ENCODE measurements at places on chromosomes 13 and 19.

DNA sequence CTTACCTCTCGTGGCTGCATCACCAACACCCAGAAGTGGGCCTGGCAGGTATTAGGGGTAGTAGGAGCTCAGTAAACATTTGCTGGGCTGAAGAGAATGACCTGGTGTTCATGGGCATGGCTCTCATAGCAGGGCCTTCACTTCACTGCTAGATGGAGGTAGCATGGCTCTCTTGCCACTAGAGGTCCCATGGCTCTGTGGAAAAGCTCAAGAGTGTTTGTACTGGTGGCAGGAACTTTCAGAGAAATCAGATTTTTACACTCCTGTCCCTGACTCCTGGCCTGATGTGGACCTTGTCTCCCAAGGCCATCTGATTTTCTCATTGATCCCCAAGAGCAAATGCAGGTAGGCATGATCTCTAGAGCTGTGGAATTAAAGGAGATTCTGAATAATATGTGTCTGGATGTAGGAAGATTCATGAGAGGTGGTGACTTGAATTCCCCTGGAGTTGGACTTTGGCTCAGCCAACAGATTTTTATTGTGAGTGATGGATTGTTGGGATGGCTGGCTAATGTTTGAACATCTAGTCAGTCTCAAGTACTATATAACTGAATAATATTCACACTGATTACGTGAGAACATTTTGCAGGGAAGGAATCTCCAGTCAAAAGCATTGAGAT, 5.7 kb downstream of the ZNF574 start:
- no peak for DNase-seq

DNA sequence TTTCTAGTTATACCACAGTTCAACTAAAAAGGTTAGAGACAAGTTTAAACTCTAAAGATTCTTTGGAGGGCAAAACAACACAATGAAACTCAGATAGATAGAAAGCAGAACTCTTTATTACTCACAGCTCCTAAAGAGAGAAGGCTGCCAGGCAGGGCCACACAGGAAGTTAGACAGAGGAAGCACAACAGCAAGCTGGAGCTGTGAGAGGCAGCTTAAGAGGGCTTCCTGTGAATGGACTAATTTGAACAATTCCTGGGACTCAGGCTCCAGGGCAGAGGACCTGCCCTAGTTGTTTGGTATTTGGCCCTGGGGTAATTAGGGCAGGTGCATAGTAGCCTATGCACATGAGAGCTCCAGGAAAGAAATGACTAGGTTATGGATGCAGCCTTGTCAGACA, 803.6 kb downstream of the DIAPH3 start:
- DNase-seq, result no peak

- DNase-seq, result no peak
Observed at GRCh38 chr19:51140441-51140840, 1.7 kb upstream of the SIGLEC7 start.

GRCh38 chr13:113996081-113996911, 22.4 kb upstream of the C13orf46 start:
- DNase-seq, result no peak

DNA sequence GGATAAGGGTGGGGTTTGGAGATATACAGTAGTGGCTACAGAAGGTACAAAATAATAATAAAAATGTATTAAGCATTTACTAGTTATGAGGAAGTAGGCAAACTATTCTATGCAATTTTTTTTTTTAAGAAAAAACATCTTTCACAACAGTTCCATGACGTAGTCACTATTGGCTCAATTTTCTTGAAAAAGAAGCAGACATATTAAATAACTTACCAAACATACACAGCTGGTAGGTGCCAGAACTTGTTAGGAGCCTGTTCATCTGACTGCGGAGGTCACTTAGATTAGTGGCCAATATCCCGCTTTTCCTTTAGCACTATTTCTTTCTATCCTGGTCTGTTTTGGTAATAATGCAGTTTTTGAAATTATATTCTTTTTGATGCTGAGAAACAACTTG, 593.5 kb downstream of the KCTD12 start:
- DNase-seq, result no peak

GRCh38 chr13:46526740-46527139, 26.2 kb upstream of the LRCH1 start:
- no peak for DNase-seq

GRCh38 chr13:74645586-74645985, 511.4 kb upstream of the KLF12 start:
- no peak for DNase-seq

DNA sequence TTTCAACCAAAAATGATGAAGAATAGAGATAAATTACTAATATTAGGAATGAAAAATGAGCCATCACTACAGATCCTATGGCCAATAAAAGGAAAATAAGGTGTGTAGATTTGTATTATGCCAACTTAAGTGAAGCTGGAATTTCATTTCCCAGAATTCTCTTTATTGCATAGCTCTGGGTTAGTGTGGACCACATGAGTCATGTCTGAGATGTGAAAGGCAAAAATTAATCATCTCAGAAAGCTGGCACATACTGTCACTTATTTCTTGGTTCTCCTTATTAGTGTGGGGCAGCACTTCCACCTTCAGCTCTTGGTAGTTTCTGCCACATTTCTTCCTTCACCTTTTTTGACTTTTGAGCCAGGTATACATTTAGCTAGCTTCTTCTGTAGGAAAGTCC, 82.6 kb downstream of the KATNAL1 start:
- no peak for DNase-seq

DNA sequence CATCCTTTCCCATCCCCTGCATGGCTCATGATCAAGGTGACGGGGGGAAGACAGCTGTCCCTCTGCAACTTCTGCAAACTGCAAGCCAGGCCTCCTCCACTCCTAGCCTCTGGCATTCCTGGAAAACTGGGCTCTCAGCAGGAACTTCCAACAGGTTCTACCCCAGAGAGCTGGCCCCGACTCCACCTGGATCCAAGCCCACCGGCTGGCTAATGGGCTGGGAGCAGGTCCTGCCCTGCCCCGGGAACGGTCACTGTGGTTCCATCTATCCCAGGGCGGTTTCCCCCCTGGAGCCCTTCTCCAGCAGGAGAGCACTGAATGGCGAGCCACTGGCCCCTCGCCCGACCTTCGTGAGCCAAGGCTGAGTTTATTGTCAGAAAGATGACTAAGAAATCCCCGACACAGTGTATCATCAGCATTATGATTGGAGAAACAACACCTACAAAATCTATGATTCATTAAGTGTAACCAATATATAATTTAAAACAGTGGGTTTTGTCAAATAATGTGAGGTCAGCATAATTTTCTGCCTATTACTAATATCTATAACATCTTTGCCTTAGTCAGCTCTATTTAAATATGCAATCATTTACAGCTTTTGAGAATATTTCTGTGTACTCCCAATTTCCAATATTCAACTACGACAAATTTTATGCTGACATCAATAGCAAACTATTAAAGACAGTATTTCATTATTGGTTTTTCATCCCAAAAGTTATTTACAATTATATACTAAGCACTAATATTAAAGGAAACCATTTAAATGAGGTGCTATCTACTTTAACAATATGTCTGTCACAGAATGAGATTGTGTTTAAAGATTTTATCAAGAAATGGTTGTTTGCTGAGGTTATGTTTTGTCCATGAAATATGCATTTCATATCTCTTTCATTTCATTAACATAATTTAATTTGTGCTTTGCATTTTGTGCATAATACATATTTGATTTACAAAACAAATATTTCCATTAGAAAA, 133.0 kb downstream of the URI1 start:
- no peak for DNase-seq

DNA sequence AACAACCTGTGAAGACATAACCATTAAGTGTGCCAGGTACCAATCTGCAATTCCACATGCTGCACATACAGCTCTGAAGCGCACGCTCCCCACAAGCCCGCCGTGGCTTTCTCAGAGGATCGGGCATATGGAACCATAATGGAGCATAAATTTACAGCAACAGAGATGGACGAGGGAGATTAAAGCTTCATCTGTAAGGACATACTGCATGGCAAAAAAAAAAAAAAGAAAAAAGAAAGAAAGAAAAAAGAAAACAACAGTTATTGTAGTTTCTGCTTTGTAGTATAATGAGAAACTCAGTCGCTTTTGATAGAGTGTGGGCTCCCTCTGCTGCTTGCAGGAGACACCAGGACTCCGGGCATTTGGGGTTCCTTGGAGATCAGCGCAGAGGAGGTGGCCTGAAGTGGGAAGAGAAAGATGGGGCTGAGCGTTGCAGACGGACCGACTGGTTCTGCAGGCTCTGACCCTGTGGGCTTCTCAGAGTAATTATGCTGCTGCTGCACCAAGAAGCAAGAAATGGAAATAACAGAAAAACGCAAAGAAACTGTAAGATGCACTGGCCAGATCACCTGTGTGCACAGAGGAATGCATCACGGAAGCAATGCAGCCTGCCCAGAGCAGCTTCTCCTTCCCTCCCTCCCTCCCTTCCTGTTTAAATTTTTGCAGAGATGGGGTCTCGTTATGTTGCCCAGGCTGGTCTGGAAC, 10.8 kb upstream of the PDCD5 start:
- DNase-seq, result peak; percentile 44

- no peak for DNase-seq
Observed at GRCh38 chr13:24282256-24282655, 27.1 kb upstream of the C1QTNF9 start.

- DNase-seq, result no peak
Observed at GRCh38 chr13:113835461-113836270, 28.2 kb downstream of the GAS6 start.

- peak; percentile 83 for DNase-seq
Observed at GRCh38 chr13:24251525-24251924, 57.9 kb upstream of the C1QTNF9 start.

- no peak for DNase-seq
Observed at GRCh38 chr19:38675611-38676010, 28.2 kb downstream of the ACTN4 start.

DNA sequence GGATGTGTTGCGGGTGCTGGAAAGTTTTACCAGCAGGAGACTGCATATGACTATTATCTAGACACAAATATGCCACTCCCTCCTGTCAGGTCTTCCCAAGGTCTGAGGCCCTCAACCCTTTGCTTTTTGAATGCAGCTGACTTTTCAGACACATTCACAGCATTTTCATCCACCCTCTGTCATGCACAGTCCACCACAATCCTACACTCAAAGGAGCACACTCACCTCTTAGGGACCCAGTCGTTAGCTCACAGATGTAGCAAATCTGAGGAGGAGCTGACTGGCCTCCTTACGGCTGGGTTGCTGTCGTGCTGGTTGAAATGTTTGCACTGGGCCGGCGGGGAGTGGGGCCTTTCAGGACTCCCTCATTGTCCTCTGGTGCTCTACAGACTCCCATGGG, 479.4 kb downstream of the IRS2 start:
- DNase-seq, result no peak

- peak; percentile 50 for DNase-seq
Observed at GRCh38 chr13:50365408-50366391, 350.5 kb downstream of the KCNRG start.

GRCh38 chr13:73870970-73871935, 263.0 kb downstream of the KLF12 start:
- DNase-seq, result no peak
